ENCODE measurements at places on chromosomes 2 and 18.

GRCh38 chr2:126748929-126749518 is 93.1 kb downstream of the GYPC start:
- DNase-seq: no peak

DNA sequence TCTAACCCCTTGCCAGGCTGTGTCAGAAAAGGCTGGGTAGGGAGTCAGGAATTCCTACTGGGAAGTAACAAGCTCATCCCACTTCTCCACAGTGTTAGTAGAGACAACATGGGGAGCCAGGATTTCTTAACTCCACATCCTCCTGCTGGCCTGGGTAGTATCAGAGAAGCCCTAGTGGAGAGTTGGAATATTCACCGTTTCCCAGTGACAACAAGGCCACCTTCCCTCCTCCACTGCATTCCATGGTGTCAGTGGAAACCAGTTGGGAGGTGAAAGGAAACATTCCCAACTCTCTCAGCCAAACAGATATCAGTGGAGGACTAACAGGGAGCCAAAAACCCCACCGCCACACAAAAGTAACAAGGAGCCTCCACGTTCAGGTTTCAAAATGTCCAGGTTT is 41.2 kb downstream of the SRD5A2 start:
- no peak for DNase-seq

DNA sequence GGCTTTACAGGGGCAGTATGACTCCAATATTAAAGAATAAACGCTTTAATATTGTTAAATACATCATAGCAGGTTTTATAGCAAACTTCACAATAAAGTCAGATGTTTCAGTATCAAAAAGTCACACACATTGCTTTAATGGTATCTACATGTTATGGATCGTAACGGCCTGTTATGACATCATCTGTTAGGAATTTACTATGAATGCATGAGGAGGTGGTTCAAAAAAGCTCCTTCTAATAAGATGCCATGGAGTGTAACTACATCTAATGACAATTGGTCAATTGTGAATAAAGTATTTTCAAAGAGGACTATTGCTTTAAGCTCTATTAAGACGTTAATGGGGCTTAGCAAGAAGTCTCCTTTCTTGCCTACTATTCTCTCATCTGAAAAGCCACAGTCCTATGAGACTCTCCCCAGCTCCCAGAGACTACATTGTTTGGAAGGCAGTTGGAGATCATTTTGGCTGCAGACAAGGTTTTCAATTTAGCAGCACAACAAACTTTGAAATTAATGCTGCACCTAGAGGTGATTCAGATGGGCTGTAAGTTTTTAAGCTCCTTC is 300.7 kb upstream of the MEIS1 start:
- no peak for DNase-seq

- no peak for DNase-seq
Observed at GRCh38 chr2:60094450-60094929, 459.0 kb downstream of the BCL11A start.

- no peak for DNase-seq
Observed at GRCh38 chr2:73043929-73044832, 27.3 kb downstream of the SFXN5 start.

DNA sequence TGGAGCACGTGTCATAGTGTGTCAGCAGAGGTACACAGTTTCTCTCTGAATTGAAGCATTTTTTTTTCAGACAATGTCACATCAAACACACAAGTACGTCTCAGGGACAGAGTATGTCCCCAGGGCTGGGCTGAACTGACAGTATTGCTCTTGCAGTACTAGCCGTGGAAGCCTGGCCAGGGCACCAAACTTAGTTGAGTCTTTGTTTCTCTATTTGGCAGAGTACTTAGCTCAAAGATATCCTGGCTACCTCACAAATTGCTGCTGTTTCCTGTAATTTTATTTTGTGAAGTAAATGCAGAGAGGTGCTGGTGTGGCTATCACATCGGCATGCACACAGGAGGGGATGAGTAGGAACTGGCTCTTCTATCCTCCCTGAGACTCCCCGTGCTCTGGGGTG is 691.6 kb upstream of the HS6ST1 start:
- DNase-seq: no peak

DNA sequence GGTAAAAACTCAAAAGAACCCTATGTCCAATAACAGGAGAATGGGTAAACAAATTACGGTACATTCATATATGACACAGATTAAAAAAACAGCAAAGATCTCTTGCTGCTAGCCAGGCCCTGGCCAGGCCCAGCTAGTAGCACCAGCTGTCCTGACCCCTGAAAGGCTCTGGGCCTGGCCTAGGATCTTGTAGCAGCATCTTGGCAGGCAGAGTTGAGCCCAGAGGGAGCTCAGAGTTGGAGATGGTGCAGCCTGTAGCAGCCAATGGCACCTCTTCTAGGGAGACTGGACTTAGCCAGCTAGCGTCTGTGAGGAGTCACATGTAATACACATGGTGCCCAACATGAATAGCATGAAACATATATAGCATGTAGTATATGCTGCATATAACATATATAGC is 69.1 kb downstream of the HS6ST1 start:
- no peak for DNase-seq

- DNase-seq: no peak
Observed at GRCh38 chr18:44629406-44629805, 51.3 kb upstream of the SETBP1 start.

DNA sequence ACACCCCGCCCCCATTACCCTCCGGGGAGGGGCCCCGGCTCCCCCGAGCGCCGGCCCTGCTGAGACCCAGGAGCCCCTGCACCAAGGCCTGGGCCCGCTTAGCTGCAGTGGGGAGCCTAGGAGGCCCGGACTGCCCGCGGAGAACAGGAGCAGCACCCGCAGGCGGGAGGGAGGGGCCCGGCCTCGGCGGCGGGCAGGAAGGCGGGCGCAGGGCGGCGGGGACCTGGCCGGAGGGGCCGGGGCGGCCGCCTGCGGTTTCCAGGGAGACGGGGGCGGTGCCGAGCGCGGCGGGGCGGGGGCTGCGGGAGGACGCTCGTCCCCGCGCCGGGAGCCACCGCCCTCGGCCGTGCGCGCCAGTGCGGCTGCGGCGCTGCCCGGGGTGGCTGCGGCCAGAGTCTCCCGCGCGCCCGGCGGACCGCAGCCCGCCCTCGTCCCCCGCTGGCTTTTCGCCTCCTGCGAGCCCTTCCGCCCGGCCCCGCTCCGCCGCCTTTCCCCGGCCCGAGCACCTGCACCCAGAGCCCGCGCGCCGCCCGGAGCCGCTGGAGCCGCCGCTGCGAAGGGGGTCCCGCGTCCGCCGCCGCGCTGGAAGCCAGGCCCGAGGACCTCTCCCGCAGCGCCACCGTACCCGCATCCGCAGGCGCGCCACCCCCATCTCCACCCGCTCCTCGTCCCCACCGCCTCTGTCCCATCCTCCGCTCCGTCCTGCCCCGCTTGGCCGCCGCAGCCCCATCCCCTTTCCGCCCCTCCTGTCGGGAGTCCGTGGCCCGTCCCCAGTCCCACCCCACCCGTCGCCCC is 17.2 kb downstream of the GPC1 start:
- DNase-seq: no peak

DNA sequence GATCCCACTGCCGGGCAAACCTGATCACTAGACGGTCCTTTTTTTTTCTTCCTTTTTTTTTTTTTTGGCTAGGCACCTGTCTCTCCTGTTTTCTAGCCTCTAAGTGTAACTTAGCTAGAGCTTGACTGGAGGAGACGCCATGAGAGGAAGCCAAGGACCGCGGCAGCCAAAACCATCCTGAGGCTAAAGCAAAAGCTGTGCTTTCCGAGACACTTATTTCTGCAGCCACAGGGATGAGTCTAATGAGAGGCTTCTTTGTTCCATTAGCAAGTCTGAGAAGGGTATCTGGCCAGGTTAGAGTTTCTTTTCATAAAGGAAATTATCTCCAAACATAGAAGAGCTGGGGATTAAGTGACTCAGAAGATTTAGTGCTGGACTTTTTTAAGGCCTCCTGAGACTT is 7.3 kb upstream of the CXCR4 start:
- DNase-seq: no peak

DNA sequence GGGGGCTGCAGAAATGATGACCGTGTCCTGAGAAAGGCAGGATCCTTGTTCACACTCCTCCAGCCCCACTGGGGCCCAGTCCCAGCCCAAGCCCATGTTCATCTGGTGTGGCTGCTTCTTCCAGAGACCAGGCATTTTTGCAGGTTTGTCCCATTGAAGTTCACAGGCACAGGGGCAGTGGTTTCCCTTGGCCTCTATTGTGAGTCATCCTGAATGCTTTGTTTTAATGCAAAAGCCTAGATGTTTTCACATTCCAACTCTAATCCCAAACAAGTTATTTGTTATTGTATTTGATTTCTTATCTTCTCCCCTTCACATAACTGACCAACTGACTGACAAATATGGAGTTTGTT is 426.4 kb upstream of the ID2 start:
- DNase-seq: no peak

DNA sequence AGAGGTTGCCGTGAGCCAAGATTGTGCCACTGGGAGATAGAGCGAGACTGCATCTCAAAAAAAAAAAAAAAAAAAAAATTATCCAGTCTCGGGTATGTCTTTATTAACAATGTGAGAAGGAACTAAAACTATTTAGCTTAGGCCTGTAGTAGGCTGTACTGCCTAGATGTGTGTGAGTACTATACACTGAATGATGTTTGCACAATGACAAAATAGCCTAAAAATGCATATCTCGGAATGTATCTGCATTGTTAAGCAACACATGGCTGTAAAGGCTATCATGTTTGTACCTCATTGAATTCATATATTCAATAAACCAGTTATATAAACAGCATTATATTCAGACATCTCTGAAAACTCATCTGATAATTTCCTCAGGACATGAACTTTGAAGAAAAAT is 191.2 kb upstream of the SESTD1 start:
- DNase-seq: no peak

DNA sequence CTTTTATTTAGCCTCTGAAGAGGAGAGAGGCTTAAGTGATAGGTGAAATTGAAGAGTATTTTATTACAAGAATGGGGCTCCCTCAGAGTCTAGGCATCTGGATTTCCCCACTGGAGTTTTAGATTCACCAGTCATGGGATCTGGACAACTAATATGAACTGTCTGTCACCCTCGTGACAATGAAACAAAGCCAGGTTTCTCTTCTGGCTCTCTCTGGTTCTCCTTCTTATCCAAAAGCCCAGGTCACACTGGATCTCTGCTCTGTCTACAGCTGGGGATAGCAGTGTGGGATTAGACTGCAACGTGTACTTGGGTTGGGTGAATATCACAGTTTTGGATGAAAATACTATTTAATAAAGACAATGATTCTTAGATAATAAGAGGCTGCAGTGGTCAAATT is 31.2 kb downstream of the LHCGR start:
- no peak for DNase-seq

GRCh38 chr2:100941646-100942240 is 60.3 kb upstream of the RPL31 start:
- no peak for DNase-seq

DNA sequence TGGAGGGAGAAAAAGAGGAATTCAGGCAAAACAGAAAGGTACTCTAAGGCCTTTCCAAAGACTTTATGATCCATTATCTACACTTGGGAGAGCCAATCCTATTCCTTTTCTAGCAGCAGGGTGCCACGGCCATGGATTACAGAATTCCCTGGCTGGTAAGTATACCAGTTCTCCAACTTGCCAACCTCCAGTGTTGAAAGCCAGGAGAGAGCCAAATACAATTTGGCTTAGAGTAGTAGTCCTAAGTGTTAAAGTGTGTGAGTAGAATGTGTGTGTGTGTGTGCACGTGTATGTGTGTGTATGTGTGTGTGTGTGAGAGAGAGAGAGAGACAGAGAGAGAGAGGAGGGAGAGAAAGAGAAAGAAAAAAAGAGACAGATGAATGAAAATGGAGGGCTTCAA is 43.3 kb downstream of the WDPCP start:
- no peak for DNase-seq

- no peak for DNase-seq
Observed at GRCh38 chr2:63124218-63124617, 73.6 kb downstream of the OTX1 start.

DNA sequence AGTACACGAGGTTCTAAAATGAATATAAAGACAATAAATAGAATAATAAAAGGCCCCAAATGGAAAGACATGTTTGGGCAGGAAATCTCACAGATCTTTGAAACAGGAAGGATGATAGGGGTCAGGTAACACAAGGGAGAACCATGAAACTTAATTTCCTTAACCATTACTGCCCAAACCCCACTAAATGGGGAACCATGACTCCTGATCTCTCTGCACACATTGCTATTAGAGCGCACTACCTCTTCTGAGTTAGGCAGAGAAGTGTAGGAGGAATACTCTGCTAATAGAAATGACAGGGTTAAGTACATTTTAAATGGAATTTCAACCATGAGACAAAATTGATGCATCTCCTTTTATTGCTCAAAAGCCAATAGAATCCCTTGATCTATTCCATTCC is 213.7 kb upstream of the SETBP1 start:
- no peak for DNase-seq

- DNase-seq: no peak
Observed at GRCh38 chr18:44627280-44627679, 53.4 kb upstream of the SETBP1 start.

DNA sequence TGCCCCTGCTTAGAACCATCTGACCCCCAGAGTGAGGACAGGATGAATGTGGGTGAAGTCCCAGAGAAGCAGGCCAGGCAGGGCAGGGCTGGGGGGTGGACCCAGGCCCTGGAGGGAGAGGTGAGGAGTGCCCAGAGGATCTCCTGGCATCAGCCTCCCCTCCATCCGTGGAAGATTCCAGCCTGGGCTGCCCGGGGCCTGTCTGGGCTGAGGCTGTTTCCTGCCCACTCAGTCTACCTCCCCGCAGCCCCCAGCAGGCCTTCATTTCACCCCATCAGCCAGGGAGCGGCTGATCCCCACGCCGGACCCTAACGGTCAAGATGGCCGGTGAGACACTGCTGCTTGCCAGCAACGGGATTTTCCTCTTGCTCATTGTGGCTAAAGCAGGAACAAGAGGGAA is 35.3 kb upstream of the OTOF start:
- no peak for DNase-seq

GRCh38 chr2:196372811-196373664 is 201.7 kb upstream of the STK17B start:
- DNase-seq: no peak

DNA sequence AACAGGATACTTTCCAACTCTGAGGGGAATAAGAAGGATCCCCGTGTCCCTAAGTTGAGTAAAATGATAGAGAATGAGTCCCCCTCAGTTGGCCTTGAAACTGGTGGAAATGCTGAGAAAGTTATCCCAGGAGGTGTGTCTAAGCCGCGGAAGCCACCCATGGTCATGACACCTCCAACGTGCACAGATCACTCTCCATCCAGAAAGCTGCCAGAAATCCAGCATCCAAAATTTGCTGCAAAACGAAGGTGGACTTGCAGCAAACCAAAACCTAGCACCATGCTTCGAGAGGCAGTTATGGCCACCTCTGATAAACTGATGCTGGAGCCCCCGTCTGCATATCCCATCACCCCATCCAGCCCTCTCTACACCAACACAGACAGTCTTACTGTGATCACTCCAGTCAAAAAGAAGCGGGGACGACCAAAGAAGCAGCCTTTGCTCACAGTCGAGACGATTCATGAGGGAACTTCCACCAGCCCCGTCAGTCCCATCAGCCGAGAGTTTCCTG is 270.1 kb downstream of the SETBP1 start:
- DNase-seq: no peak
